ENCODE measurements at places on chromosomes 12 and 14. TPM values are rescaled to one million over a fixed set of nuclear protein-coding genes. Genes with fewer than 3 reads are reported as not detected.

GRCh38 chr14:100975671-100976070 is 72.1 kb upstream of the RTL1 start:
- DNase-seq, result no peak
- peaks cover 24% of the 10 kb centered on the region for H3K36me3 ChIP-seq
- H3K27me3 ChIP-seq, result no peaks in the 10 kb centered on the region

The SLC4A8 gene
- 6.2 TPM for total RNA-seq

- no peaks in the 10 kb centered on the region for H3K27me3 ChIP-seq
- no peak overlapping the region for H3K4me3 ChIP-seq
- peaks cover 41% of the 10 kb centered on the region for H3K36me3 ChIP-seq
- no peaks in the 10 kb centered on the region for H3K4me1 ChIP-seq
- no peak for DNase-seq
Measured at GRCh38 chr14:72975770-72976169, 49.5 kb downstream of the DCAF4 start.

GRCh38 chr12:89856431-89856830 is 147.8 kb upstream of the ATP2B1 start:
- no peaks in the 10 kb centered on the region for H3K36me3 ChIP-seq
- no peak overlapping the region for H3K27ac ChIP-seq
- no peak overlapping the region for H3K4me3 ChIP-seq
- H3K4me1 ChIP-seq, result peaks cover 6% of the 10 kb centered on the region
- H3K27me3 ChIP-seq, result no peaks in the 10 kb centered on the region
- no peak for DNase-seq

- no peaks in the 10 kb centered on the region for H3K36me3 ChIP-seq
- DNase-seq, result no peak
- no peaks in the 10 kb centered on the region for H3K27me3 ChIP-seq
- H3K27ac ChIP-seq, result peak overlapping the region; percentile 94
- H3K4me1 ChIP-seq, result peaks cover 45% of the 10 kb centered on the region
- H3K4me3 ChIP-seq, result no peak overlapping the region
Measured at GRCh38 chr12:70982286-70982685, 61.7 kb upstream of the PTPRR start.

The PTCSC3 gene
- total RNA-seq, result not detected

The RBP5 gene
- total RNA-seq, result not detected

- H3K4me1 ChIP-seq, result no peaks in the 10 kb centered on the region
- no peak overlapping the region for H3K27ac ChIP-seq
- H3K36me3 ChIP-seq, result no peaks in the 10 kb centered on the region
- H3K4me3 ChIP-seq, result no peak overlapping the region
- DNase-seq, result no peak
- H3K27me3 ChIP-seq, result no peaks in the 10 kb centered on the region
Measured at GRCh38 chr14:36028218-36028617, 148.3 kb downstream of the PTCSC3 start.

The MYBPC1 gene
- total RNA-seq, result not detected

- no peaks in the 10 kb centered on the region for H3K36me3 ChIP-seq
- no peaks in the 10 kb centered on the region for H3K27me3 ChIP-seq
- no peak for DNase-seq
- H3K4me1 ChIP-seq, result no peaks in the 10 kb centered on the region
- H3K27ac ChIP-seq, result no peak overlapping the region
Measured at GRCh38 chr14:104424406-104425072, 155.0 kb upstream of the C14orf180 start.

- peak; percentile 15 for DNase-seq
- peaks cover 5% of the 10 kb centered on the region for H3K36me3 ChIP-seq
- H3K27ac ChIP-seq, result no peak overlapping the region
Measured at GRCh38 chr12:110123919-110124268, 263 bp upstream of the IFT81 start.

DNA sequence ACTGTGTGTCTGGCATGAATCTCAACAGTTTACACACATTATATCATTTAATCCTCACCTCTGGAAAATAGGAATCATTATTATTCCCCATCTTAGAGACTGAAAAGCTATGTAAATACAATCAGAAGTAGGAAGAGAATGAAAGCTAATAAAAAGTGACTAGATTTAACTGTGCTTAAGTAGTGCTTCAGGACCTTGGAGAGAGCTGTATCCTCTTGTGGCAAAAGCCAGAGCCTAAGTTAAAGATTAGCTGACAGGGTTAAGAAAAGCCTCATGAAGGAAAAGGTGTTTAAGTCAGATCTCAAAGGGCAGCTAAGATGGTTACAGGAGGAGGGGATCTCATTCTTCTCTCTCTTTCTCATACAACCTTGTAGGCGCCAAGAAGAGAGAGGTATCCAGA is 65.3 kb upstream of the TMEM233 start:
- DNase-seq, result no peak
- no peaks in the 10 kb centered on the region for H3K36me3 ChIP-seq
- no peak overlapping the region for H3K4me3 ChIP-seq
- no peaks in the 10 kb centered on the region for H3K27me3 ChIP-seq
- H3K4me1 ChIP-seq, result no peaks in the 10 kb centered on the region

The MYH6 gene
- total RNA-seq, result not detected

- no peaks in the 10 kb centered on the region for H3K36me3 ChIP-seq
- no peak overlapping the region for H3K4me3 ChIP-seq
- peaks cover 11% of the 10 kb centered on the region for H3K27me3 ChIP-seq
- H3K4me1 ChIP-seq, result no peaks in the 10 kb centered on the region
- no peak overlapping the region for H3K27ac ChIP-seq
Measured at GRCh38 chr12:9049520-9050133, 60.3 kb downstream of the KLRG1 start.

- H3K27me3 ChIP-seq, result peaks cover 8% of the 10 kb centered on the region
- no peak for DNase-seq
- H3K4me3 ChIP-seq, result peak overlapping the region; percentile 42
- H3K27ac ChIP-seq, result no peak overlapping the region
- H3K36me3 ChIP-seq, result no peaks in the 10 kb centered on the region
- peaks cover 12% of the 10 kb centered on the region for H3K4me1 ChIP-seq
Measured at GRCh38 chr12:54126696-54127537, 61.9 kb downstream of the SMUG1 start.

DNA sequence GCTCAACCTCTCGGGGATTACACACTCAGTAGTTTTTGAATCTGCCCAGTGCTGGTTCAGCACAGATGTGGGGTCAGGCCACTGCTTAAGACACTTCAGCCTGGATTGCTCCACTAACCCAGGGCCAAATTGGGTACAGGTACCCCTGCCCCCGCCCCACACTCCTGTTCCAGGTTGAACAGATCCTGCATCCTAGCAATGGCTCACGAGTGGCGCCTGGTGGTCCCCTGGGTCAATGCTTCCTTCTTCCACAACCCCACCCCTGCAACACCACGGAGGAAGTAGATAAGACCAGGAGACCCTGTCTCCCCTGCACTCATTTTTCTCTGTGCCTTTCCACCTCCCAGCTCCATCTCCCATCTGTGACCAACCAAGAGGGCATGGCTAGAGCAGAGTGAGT is 108.4 kb downstream of the ESRRB start:
- H3K4me3 ChIP-seq, result no peak overlapping the region
- H3K27ac ChIP-seq, result no peak overlapping the region
- H3K27me3 ChIP-seq, result no peaks in the 10 kb centered on the region
- DNase-seq, result no peak
- H3K4me1 ChIP-seq, result peaks cover 20% of the 10 kb centered on the region

DNA sequence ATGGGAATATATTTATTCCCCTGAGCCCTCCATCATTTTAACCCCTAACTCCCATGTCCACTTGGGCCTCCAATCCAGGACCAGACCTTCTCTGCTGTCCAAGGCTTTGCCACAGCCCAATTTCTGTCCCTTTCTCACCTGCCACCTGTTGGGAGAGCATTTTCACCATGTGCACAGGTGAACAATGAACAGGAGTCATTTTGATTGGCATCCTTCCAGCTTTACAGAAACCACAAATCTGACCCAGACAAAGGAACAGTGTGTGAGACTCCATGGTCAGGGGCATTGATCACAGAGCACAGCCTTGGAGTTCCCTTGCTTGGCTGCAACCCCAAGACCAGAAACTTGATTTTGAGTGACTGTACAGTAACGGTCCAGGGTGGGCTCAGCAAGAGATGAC is 91.9 kb downstream of the CRACR2A start:
- no peak overlapping the region for H3K4me3 ChIP-seq
- H3K27me3 ChIP-seq, result 0 out of 2 replicates have a peak, but pooled peaks cover 3% of the 10 kb centered on the region
- no peaks in the 10 kb centered on the region for H3K4me1 ChIP-seq
- no peaks in the 10 kb centered on the region for H3K36me3 ChIP-seq
- H3K27ac ChIP-seq, result no peak overlapping the region

GRCh38 chr12:63994704-63995103 is 150.2 kb downstream of the SRGAP1 start:
- H3K27ac ChIP-seq, result no peak overlapping the region
- H3K4me3 ChIP-seq, result no peak overlapping the region
- H3K36me3 ChIP-seq, result peaks cover 30% of the 10 kb centered on the region

The FOXA1 gene
- total RNA-seq, result 0.87 TPM

DNA sequence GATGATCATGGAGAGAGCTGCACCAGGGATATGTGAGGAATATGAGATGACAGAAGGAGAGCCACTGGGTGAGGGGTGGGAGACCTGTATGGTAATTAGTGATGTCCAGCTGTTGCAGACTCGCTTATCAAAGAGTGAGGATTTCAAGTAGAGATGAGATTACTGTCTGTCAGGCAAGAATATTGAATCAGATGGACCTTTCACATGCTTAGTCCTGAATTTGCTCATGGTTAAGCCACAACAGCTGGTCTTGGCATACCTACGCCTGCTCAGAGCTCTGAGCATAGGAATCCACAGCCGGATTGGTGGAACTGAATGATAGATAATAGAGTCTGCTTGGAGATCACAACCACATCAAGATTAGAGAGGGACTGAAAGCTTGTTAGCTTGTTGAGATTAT is 115.2 kb upstream of the ARHGAP5 start:
- no peaks in the 10 kb centered on the region for H3K36me3 ChIP-seq
- no peak overlapping the region for H3K27ac ChIP-seq
- H3K4me1 ChIP-seq, result peaks cover 5% of the 10 kb centered on the region
- H3K27me3 ChIP-seq, result no peaks in the 10 kb centered on the region
- no peak overlapping the region for H3K4me3 ChIP-seq
- no peak for DNase-seq

DNA sequence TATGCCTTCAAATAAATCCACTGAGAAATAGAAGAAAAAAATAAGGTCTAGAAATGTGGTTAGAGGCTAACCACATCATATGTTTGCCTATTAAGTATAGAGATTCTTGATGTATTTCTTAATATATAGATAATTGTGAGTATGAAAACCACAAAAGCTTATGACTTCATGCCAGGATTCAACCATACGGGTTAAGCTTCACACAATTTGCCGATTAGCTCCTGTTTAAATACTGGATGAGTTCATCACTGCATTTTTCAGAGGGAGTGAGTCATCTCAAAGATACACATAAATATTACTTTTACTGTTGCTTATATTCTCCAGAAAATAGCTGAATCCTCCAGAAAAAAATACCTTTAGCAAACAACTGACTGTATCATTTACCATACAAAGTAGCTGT is 79.6 kb downstream of the RPL10L start:
- no peak overlapping the region for H3K27ac ChIP-seq
- no peak overlapping the region for H3K4me3 ChIP-seq
- no peaks in the 10 kb centered on the region for H3K27me3 ChIP-seq
- DNase-seq, result peak; percentile 24

DNA sequence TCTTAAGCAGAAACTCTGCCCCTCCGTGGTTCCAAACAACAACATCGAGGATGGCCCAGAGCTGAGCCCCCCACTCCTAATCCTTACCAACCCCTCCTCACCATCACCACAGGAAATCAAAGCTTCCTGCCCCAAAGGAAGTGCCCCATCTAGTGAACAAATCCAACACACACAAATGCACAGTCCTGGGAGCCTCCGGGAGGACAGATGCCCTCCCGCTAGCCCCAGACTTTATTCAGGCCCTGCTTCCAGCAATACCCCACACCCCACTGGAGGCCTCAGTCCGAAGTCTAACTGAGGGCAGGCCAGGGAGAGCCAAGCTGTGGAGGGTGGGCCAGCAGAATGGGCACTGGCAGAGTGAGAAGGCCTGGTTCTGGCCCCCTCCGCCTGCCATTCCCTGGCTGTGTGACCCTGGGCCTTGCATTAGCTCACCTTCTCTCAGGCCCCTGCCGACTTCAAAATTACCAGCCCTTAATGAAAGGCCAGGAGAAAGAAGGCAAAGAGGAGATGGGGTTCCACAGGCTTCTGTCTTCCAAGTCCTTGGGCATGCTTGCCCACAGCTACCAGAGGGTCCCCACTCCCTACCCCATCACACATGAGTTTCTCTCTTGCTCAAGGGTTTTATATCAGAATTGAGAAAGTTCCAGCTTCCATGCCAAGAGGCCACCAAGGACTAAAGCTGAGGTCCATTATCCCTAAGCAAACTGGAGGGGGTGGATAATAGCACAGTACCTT is 2.3 kb downstream of the HDAC7 start:
- peaks cover 70% of the 10 kb centered on the region for H3K4me1 ChIP-seq
- H3K4me3 ChIP-seq, result 0 out of 2 replicates have a peak overlapping the region, but pooled peaks have one; percentile 1
- H3K27me3 ChIP-seq, result no peaks in the 10 kb centered on the region
- no peak overlapping the region for H3K27ac ChIP-seq
- DNase-seq, result no peak
- H3K36me3 ChIP-seq, result peaks cover 48% of the 10 kb centered on the region

The PWP1 gene
- 164 TPM for total RNA-seq

- H3K36me3 ChIP-seq, result no peaks in the 10 kb centered on the region
- no peak overlapping the region for H3K4me3 ChIP-seq
- no peak overlapping the region for H3K27ac ChIP-seq
Measured at GRCh38 chr14:90647473-90648005, 168.7 kb downstream of the TTC7B start.

- H3K27me3 ChIP-seq, result no peaks in the 10 kb centered on the region
- H3K36me3 ChIP-seq, result peaks cover 33% of the 10 kb centered on the region
- no peak overlapping the region for H3K27ac ChIP-seq
- no peak for DNase-seq
- no peaks in the 10 kb centered on the region for H3K4me1 ChIP-seq
- no peak overlapping the region for H3K4me3 ChIP-seq
Measured at GRCh38 chr14:99450266-99450665, 30.4 kb downstream of the SETD3 start.

The INSM2 gene
- total RNA-seq, result not detected

- no peak for DNase-seq
- H3K27me3 ChIP-seq, result no peaks in the 10 kb centered on the region
- no peaks in the 10 kb centered on the region for H3K36me3 ChIP-seq
- no peaks in the 10 kb centered on the region for H3K4me1 ChIP-seq
- H3K4me3 ChIP-seq, result no peak overlapping the region
- H3K27ac ChIP-seq, result no peak overlapping the region
Measured at GRCh38 chr14:81819344-81819743, 285.7 kb upstream of the SEL1L start.

GRCh38 chr12:25186788-25187402 is 8.1 kb downstream of the DNAI7 start:
- DNase-seq, result no peak
- H3K27me3 ChIP-seq, result no peaks in the 10 kb centered on the region
- H3K4me1 ChIP-seq, result peaks cover 31% of the 10 kb centered on the region
- no peaks in the 10 kb centered on the region for H3K36me3 ChIP-seq
- H3K4me3 ChIP-seq, result no peak overlapping the region

DNA sequence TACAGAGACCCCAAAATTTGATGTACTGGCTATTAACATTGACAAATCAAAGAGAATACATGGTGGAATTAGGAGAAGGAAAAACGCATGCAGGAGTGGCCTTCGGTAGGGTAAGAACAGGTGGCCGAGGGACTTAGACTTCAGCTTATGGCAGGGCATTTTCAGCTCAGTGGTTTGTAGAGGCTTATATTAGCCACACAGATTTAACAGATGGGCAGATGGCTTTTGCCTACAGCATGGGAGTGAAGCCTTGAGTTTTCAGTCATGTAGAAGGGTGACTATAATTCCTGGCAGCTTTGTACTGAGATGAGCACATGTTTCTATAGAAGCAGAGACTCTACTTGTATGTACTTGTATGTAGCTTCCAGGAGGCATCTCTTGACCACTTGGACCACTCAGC is 40.9 kb upstream of the PLEKHA5 start:
- H3K27ac ChIP-seq, result no peak overlapping the region
- H3K27me3 ChIP-seq, result no peaks in the 10 kb centered on the region
- no peak for DNase-seq
- no peaks in the 10 kb centered on the region for H3K36me3 ChIP-seq
